ENCODE measurements at places on chromosomes 7 and 10. TPM values are rescaled to one million over a fixed set of nuclear protein-coding genes. Genes with fewer than 3 reads are reported as not detected.

The STEAP4 gene
- total RNA-seq, result 125 TPM

DNA sequence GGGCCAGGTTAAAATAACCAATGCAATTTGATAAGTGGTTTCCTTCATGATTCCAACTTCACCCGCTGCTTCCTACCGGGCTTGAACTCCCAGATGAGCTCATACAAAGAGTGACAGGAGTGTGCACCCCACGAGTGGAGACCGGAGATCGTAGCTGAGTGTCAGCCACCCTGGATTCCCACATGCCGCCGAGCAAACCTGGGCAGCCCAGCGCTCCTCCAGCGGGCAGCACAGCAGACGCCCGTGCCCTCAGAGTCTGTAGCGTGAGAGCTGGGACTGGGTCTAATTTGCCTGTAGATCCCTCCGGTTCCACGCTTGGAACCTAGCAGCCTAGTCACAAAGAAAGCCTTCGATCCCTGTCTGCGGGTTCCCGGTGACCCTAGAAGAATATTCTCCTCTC, 476.1 kb upstream of the MGMT start:
- no peak for DNase-seq

The AGAP5 gene
- 8.1 TPM for total RNA-seq

DNA sequence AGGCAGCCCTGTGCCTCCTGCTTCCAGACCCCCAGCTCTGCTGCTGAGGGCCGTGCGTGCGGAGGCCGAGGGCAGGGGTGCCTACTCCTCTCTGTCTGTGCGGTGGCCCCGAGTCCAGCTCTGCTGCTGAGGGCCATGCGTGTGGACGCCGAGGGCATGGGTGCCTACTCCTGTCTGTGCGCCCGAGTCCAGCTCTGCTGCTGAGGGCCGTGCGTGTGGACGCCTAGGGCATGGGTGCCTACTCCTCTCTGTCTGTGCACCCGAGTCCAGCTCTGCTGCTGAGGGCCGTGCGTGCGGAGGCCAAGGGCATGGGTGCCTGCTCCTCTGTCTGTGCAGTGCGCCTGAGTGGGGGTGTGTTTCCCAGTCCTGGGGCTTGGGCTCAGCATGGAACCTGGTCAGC, 142.7 kb downstream of the ZMYND11 start:
- no peak for DNase-seq

GRCh38 chr7:39987641-39988347, 37.7 kb downstream of the CDK13 start:
- DNase-seq, result no peak

The ACHE gene
- 2.6 TPM for total RNA-seq

Measured in aorta (tissue), 5 donors.